ENCODE measurements at places on chromosomes 6 and 20.

GRCh38 chr6:11272491-11273192, 40.2 kb upstream of the NEDD9 start:
- DNase-seq: no peak

GRCh38 chr6:16333580-16333979, 95.2 kb downstream of the GMPR start:
- DNase-seq: no peak

GRCh38 chr6:159038914-159039884, 5.6 kb downstream of the TAGAP start:
- peak; percentile 50 for DNase-seq

DNA sequence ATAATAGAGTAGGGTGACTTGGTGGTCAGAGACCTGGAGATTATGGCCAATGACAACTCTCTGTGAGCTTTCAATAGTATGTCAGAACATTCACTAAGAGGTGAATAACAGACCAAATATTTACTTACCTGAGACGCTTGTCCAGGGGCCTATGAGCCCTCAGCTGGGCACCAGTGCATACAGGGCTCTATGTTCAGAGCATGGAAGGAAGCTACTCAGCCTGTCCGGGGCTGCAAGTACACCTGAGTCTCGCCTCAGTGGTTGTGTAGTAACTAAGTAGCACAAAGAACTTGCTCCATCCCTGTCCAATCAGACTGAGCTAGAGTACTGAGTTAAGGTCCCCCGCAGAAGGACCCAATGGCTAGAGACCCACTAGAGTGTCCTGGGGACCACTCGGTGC, 11.6 kb upstream of the SCGN start:
- no peak for DNase-seq

GRCh38 chr20:17663040-17663399, 19.0 kb downstream of the RRBP1 start:
- no peak for DNase-seq

- no peak for DNase-seq
These were observed 14.5 kb downstream of the NOL7 start for GRCh38 chr6:13629459-13630116.

DNA sequence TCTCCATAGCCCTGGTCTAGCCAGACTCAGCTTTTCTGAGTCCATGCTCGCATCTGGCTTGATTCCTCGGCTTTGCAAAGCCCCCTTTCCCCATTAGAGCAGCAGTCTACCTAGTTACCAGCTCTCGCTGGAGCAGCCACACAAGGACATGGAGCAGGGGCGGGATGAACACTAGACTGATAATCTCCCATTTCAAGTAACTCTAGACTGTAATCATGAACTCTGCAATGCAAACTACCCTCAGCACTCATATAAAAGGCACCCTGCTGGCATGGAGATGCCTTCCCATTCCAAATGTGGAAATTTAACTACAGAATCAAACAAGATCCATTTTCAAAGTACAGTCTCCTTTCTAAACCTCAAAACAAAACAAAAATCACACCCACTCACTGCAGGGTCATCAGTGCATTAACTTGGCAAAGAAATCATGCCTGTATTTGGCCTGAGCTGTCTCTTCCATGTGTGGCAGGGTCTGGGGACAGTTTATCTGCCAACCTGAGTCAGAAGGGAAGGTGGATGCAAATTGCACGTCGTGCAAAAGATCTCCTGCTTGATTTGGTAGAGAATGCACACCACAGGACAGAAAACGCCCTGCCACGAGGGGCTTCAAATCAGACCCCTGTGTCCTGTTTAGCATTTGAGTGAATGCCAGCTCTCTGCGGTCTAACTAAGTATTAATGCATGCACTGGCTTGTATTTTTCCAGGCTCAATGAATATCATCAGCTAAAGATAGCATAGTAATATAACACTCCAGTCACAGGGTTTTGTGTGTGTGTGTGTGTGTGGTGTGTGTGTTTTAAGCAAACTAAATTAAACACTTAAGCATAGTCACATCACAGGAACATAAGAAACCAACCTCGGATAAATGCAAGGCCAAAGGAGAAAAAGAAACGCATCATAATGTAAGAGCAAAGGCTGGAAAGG, 85.3 kb downstream of the MYLK4 start:
- DNase-seq: no peak

DNA sequence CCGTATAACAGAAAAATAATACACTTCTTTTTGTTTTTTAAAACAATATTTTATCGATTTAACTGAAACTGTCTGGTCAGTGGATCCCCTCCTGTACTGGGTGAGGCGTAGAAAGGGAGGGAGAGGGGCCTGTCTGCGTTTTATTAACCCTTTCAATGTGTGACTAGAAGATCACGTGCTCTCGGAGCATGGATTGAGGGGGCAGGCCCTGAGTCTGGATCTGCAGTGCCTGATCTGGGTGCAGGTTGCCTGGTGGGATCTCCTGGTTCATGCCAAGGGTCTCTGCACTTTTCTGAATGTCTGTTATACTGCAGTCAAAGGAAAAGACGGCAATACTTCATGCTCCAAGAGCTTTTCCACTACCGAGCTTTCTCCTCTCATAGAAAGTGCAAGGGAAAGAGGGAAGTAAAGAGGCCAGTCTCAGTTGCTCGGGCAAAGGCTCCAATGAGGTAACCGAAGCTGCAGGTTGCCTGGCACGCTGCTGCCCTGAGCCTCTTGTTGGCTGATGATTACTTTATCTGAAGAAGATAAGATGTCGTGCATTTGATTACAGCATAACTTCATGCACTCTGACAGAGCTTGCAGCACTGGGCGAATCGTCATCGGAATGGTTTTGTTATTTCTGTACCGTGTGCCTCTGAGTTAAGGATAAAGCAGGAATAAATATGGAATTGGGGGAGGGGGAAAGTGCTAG, 167.5 kb upstream of the PMEPA1 start:
- DNase-seq: no peak

DNA sequence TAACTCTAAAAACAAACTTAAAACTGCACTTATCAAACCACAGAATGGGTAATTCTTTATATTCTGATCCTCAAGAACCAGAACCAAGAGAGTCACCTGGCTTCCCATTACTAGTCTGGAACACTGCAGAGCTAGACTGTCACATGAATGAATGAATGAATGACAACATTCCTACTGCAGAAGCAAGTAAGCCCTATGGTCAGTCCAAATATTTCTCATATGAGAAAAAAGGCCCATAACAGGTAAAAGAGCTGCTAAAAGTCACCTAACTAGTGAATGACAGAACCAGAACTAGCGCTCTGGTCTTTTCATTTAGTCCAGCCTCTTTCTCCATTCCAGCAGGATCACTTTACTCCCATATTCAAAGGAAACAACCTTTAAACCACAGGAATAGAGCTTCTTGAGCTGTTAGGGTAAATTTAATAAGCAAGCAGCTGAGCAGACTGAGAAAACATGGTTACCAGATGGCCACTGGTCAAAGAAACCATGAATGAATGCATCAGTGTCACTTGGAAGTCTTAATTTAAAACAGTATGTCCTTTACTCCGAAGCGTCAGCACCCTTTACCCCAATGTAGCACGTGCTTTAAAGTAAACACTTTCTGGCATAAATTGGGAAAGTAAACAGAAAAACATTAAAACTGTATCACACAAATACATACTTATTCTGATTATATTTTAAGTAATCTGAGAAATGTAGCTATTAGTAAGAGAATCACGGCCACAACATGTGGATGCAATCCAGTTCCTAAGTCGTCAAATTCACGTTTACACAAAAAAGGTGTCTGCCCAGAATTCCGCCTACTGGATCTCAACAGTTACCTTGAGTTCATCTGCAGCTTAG, 1.4 kb downstream of the PREP start:
- no peak for DNase-seq

GRCh38 chr6:26383624-26384417, 913 bp downstream of the BTN2A2 start:
- peak; percentile 56 for DNase-seq

- no peak for DNase-seq
These were observed 85.4 kb upstream of the RALY start for GRCh38 chr20:33908336-33908735.

- DNase-seq: no peak
These were observed 20.1 kb upstream of the RPP40 start for GRCh38 chr6:5023923-5024322.

DNA sequence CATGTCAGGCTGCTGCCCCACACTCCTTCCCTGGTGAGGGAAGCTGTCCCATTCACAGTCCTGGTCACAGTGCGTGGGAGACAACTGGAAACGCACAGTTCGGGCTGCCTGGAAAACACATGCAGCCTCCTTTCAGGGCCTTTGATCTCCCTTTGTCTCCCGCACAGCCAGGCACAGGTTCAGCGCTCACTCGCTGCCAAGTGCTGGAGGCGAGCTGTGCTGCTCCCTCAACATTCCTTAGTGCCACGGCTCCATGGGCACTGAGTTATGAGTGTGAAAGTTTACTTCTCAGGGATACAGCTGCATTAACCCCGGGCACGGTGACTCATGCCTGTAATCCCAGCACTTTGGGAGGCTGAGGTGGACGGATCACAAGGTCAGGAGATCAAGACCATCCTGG, 9.1 kb downstream of the YTHDF1 start:
- DNase-seq: no peak

- DNase-seq: no peak
These were observed 387.1 kb upstream of the FLRT3 start for GRCh38 chr20:14724468-14724867.

GRCh38 chr20:41228858-41229257, 88.7 kb downstream of the ZHX3 start:
- DNase-seq: no peak

DNA sequence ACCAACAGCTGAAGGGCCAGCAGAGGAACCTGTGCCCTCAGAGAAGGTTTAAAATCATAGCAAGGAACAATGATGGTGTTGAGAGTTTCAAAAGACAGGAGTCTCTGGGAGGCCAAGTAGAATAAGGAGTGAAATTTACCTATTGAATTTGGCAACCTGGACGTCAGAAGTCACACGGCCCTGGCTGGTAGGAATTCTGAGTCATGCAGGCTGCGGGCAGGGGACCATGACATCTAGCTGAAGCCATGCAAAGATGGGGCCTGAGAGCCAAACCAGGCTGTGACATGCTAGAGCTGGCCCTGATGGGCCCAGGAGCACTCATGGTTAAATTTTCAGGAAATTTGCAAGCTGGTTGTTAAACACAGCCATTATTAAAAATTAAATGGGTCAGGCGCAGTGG, 64.0 kb upstream of the SNX9 start:
- DNase-seq: no peak

GRCh38 chr6:650098-650497, 6.8 kb downstream of the HUS1B start:
- no peak for DNase-seq

DNA sequence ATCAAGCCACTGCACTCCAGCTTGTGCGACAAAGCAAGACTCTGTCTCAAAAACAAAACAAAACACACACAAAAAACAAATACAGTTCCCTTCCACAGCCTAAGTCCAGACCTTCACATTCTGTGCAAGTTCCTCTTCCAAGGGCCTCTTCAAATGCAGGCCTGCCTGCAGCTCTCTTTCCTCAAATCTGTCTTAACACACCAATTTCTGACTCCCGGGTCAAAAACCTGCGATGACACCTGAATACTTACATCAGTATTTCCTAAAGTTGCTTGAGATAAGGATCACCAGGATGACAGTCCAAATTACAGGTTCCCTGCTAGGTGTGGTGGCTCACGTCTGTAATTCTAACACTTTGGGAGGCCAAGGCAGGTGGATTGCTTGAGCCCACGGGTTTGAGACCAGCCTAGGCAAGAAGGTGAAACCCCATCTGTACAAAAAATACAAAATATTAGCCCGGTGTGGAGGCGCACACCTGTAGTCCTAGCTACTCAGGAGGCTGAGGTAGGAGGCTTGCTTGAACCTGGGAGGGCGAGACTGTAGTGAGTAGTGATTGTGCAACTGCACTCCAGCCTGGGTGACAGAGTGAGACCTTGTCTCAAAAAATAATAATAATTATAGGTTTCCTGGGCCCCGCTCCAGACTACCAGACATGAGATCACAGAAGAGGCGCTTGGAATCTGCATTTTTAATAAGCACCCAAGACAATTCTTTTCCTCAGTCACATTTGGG, 8.8 kb upstream of the PARD6B start:
- no peak for DNase-seq

- peak; percentile 19 for DNase-seq
These were observed 112.9 kb downstream of the TRERF1 start for GRCh38 chr6:42338744-42339222.

DNA sequence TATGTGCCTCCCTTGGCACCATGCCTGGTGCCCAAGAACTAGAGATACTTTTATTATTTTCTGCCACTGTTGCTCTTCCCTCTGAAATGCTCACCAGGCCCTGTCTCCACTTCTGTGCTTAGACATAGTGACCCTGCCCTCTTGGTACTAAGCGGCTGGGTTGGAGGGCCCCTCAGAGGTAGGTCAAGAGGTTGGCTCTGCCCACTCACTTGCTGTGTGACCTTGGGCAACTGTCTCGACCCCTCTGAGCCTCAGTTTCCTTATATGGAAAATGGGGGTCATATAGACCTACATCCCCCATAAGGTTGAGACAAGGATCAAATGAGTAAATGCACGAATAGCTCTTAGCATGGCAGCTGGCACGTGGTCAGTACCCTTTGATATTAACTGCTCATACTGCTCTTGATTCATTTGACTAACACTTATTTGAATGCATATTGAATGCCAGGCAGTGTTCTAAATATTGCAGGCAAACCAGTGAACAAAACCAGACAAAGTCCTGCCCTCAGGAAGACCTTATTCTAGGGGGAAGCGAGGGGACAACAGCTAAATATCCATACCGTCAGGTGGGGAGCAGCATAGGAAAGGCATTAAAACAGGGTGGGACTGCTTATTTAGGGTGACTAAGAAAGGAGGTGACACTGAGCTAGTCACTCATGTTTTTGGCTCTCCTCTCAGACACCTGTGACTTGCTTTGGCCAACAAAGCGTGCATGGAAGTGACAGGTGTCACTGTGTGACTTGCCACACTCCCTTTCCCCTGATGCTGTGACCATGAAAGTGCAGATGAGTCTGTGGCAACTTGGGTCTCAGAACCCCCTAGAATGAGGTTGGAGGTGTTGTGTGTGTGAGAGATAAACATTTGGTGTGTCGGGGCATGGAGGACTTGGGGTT, 14.3 kb upstream of the SPO11 start:
- DNase-seq: no peak

GRCh38 chr6:156890627-156891314, 113.6 kb downstream of the ARID1B start:
- DNase-seq: no peak

DNA sequence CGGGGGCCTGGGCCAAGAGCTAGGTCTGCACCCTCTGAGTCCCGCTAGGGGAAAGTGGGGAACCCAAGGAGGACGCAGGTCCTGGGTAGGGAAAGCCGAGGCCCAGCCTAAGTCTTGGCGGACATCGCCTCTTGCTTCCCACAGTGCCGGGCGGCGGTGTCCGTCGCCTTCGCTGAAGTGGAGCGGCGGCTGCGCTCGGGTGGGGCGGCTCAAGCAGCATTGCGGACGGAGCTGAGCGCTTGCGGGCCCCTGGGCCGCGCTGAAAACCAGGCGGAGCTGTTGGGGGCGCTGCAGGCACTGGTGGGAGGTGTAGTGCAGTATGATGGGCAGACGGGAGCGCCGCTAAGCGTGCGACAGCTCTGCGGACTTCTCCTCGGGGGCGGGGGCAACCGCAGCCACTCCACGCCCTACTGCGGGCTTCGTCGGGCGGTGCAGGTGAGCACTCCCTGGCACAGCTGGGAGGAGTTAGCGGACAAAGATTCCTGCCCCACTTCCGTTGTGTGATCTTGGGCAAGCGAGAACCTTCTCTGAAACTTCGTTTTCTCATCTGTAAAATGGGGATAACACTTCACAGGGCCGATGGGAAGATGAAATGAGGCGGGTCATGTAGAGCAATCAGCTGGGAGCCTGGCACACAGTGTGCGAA, 4.2 kb downstream of the PRSS16 start:
- DNase-seq: peak; percentile 86

Data from activated naive CD4-positive, alpha-beta T cell treated with anti-CD3 and anti-CD28 coated beads for 36 hours (primary cell).